Subcutaneous preadipocyte (primary cell): ENCODE measurements at places on chromosomes 2 and 18. TPM values are rescaled to one million over a fixed set of nuclear protein-coding genes. Genes with fewer than 3 reads are reported as not detected.

The MPP4 gene
- 2.6 and 5.3 TPM in 2 replicates for total RNA-seq

The DIPK1C gene
- total RNA-seq = not detected in 2 replicates

The CKAP2L gene
- total RNA-seq = 8.5 and 16.8 TPM in 2 replicates

The NAT8 gene
- total RNA-seq = not detected in 2 replicates

The FAP gene
- total RNA-seq = 91.3 and 134 TPM in 2 replicates

The DLGAP1 gene
- total RNA-seq = 0.39 and 1.5 TPM in 2 replicates

The MROH2A gene
- total RNA-seq = not detected in 2 replicates

The ZSWIM2 gene
- not detected in 2 replicates for total RNA-seq

The KLHL41 gene
- total RNA-seq = 0.20 and 0.37 TPM in 2 replicates

The IAH1 gene
- total RNA-seq = 49.5 and 62.8 TPM in 2 replicates

The SLC30A3 gene
- total RNA-seq = not detected in 2 replicates

The POTEI gene
- total RNA-seq = not detected in 2 replicates

The PIEZO2 gene
- under 0.01 TPM in 1 of 2 replicates, not detected in the other for total RNA-seq

The RAB6C gene
- not detected in 2 replicates for total RNA-seq

The SRBD1 gene
- 18.0 and 21.9 TPM in 2 replicates for total RNA-seq

The ALPG gene
- total RNA-seq = not detected in 2 replicates

The HJURP gene
- total RNA-seq = 15.1 and 34.6 TPM in 2 replicates

The UBE2F gene
- 34.2 and 36.8 TPM in 2 replicates for total RNA-seq

The FAM237A gene
- not detected in 2 replicates for total RNA-seq

The PLEK gene
- not detected in 2 replicates for total RNA-seq

The ARL5A gene
- total RNA-seq = 43.4 and 54.5 TPM in 2 replicates

The SPEG gene
- total RNA-seq = 11.5 and 15.4 TPM in 2 replicates

The TRABD2A gene
- total RNA-seq = 22.4 and 26.2 TPM in 2 replicates

The ACMSD gene
- total RNA-seq = not detected in 2 replicates

The MCEE gene
- 18.6 and 19.1 TPM in 2 replicates for total RNA-seq

The CAPN10 gene
- 15.8 and 24.2 TPM in 2 replicates for total RNA-seq

The GCG gene
- not detected in 2 replicates for total RNA-seq

The CPS1 gene
- 15.4 and 35.2 TPM in 2 replicates for total RNA-seq

The RBM44 gene
- 0.37 and 0.39 TPM in 2 replicates for total RNA-seq

The ANKRD30B gene
- total RNA-seq = 0.20 TPM in 1 of 2 replicates, not detected in the other

The CD226 gene
- total RNA-seq = under 0.01 and 0.59 TPM in 2 replicates

The LIMS3 gene
- total RNA-seq = 0.20 and 2.2 TPM in 2 replicates

The TACR1 gene
- total RNA-seq = not detected in 2 replicates

The MOGAT1 gene
- total RNA-seq = not detected in 2 replicates

The ETAA1 gene
- 10.3 and 13.1 TPM in 2 replicates for total RNA-seq

The KCNE4 gene
- total RNA-seq = 0.73 and 1.6 TPM in 2 replicates

The ST8SIA5 gene
- total RNA-seq = under 0.01 and 0.20 TPM in 2 replicates

The FSIP2 gene
- total RNA-seq = under 0.01 and 0.37 TPM in 2 replicates

The UGT1A4 gene
- total RNA-seq = not detected in 2 replicates
